ENCODE measurements at places on chromosomes 11 and 22.

- no peak for DNase-seq
Measured at GRCh38 chr22:49833340-49834007, 5.8 kb upstream of the BRD1 start.

GRCh38 chr22:33163815-33164214, 105.6 kb upstream of the SYN3 start:
- DNase-seq: no peak

- DNase-seq: no peak
Measured at GRCh38 chr22:23742505-23743264, 8.2 kb downstream of the ZNF70 start.

DNA sequence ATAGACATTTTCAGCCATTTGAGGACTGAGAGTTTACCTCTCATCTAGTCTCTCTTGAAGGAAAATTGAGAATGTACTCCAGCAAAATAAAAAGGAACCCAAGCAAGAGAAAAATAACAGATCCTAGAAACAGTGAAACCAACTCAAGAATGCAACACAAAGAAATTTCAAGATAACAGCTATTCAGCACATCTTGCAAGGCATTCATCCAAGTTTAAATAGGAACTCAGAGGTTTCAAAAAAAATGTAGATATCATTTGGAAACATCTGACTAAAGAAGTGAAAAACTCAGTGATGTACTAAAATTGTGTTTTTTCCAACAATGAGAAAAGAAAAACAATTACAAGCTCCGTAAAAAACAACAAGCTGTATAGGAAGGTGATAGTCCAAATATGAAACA, 76.4 kb downstream of the TMEM135 start:
- DNase-seq: no peak

- no peak for DNase-seq
Measured at GRCh38 chr22:35192129-35192918, 65.0 kb upstream of the HMGXB4 start.

DNA sequence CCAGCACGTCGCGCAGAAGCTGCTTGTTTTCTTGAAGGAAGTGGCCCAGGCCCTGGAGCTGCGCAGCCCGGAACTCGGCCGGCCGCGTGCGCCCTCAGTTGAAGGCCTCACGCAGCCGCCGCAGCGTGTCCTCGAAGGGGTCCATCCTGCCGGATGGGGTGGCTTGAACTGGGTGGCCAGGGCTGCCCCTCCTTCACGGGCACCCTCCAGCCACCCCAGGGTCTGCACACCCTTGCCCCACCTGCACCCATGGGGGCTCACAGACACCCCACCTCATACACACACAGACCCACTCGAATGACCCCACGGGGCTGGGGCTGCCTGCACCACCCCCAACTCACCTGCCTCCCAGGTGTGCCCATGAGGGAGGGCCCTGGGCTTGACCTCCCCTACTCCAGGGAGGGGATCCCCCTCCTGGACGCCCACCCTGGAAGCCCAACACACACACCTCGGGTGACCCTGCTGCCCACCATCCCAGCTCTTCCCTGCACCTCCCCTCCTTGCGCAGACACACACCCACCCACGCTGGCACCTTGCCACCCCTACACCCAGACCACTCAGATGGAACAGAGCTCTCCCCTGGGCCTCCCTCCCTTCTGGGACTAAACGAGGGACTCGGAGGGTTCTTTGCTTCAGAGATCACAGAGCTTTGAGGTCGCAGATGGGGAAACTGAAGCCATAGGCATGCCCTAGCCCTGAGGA, 6.8 kb downstream of the ALDH3B2 start:
- no peak for DNase-seq

DNA sequence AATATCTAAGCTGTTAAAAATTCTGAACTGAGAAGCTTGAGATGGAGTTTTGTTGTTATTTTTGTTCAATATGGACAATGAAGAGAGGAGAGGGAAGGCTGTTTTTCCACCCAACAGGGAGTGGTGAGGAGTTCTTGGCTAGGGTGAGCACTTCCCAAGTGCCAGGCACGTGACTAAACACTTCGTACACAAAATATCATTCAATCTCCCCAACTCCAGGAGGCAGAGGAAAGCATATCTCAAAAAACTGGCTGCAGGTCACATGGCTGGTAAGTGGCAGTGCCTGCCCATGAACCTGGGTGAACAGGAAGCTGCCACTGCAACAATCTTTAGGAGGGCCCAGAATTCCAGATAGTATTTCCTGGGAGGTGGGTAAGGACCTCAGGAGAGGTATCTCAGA, 11.6 kb downstream of the ELF5 start:
- DNase-seq: no peak

DNA sequence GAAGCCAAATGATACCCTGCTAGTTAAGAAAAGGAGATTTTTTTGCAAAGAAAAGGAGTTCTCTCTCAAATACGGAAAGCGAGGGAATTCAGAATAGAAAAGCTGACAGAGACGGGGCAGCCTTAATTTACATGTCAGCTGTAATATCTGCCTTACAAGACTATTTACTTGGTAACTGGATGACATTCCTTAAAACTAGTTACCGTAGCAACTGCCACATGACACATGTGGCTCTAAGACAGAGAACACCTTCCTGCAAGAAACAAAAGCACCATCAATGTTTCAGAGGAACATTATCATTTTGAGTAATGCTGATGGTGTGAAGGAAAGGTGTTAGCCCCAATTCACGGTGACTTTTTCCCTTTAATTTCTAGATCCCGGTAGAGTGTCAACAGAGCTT, 222.1 kb downstream of the LRRC4C start:
- DNase-seq: no peak

DNA sequence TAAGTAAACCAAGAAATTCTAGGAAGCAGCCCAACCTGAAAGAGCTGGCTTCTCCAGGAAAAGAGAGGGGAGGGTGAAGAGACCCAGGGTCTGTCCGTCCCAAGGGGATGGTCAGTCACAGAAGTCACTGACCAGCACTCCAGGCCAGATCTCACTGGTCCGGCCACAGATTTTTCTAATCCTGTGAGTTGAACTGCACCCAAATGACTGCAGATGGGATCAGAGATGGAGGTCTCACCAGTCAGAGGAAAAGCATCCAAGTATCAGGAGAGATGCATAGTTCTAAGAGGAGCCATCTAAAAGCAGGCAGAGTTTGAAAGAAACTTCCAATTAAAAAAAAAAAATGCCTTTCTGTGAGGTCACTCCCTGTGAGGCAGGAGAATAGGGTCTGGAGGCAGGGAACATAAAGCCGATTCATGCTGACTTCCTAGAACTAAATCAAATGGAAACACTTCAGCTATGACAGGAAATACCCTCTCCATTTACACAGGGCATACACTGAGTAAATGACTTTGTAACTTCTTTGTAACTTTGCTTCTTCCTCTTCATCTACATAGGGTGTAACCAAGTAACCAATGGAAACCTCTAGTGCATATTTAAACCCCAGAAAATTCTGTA, 144.5 kb downstream of the CCDC34 start:
- DNase-seq: peak; percentile 54

GRCh38 chr11:73755670-73756069, 5.2 kb downstream of the RAB6A start:
- no peak for DNase-seq

DNA sequence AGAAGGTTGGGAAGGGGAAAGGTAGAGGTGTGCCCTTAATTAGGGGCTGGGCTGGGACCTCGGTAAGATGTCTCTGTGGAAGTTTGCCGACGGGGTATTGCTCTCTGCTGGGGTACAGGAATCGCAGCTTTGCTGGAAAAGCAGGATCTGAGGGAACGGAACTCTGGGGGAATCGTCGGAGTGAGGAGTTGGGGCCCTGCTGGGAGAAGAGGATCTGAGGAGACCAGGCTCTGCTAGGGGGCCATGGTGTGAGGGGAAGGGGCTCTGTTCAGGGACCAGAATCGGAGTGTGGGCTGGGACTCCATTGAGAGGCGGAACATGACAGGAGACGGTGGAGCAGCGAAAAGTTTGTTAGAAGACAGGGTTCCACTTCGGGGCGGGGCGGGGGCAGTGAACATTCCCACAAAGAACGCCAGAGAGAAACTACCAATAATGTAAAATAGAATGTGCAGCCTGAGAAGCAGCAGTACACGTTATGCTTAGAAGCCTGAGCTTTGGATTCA, 456 bp downstream of the AAMDC start:
- no peak for DNase-seq

- DNase-seq: no peak
Measured at GRCh38 chr22:46357711-46358520, 22.4 kb downstream of the TRMU start.

DNA sequence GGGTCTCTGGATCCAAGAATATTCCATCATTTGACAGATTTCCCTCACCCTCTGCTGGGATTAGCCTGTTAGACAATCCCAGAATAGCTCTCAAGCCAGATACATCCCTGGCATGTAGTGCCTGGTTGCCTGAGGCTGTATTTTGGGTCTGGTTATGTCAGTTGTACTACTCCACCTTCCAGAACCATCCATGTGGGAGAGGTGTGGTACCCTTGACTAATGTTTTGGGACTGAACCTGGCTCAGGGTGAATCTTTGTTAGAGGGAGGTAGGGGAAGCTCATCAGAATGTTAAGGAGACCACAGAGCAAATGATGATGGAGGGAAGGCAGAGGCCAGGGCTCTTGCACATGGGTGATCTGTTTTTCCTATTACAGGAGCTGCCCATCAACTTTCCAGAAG, 5.2 kb downstream of the C11orf52 start:
- DNase-seq: no peak

- DNase-seq: no peak
Measured at GRCh38 chr11:120307476-120307875, 17.6 kb upstream of the TLCD5 start.

DNA sequence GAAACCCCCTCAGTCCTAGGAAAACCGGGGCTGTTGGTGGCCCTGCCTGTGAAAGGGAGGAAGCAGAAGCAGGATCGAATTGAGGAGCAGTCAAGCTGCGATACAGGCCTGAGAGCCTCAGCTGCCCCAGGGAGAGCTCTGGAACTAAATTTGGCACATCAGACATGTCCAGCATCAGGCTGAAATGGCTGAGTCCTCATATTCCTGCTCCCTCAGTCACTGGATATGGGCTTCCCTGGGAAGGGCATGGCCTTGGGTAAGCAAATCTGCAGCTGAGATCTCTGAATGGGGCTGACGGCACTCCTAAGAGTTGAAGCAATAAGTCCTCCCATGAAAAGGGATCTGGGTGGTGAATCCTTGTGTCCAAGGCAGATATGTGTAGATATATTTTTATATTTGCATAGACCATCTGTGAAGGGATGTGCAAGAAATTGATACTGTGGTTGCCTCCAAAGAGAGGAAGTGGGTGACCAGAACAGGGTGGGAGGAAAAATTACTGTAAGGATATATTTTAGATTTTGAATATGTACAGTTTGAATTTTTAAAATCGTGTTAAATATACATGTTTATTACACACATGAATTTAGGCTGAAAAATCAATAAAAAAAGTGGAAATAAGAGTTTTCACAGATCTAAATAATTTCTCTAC, 45.5 kb downstream of the APIP start:
- no peak for DNase-seq

DNA sequence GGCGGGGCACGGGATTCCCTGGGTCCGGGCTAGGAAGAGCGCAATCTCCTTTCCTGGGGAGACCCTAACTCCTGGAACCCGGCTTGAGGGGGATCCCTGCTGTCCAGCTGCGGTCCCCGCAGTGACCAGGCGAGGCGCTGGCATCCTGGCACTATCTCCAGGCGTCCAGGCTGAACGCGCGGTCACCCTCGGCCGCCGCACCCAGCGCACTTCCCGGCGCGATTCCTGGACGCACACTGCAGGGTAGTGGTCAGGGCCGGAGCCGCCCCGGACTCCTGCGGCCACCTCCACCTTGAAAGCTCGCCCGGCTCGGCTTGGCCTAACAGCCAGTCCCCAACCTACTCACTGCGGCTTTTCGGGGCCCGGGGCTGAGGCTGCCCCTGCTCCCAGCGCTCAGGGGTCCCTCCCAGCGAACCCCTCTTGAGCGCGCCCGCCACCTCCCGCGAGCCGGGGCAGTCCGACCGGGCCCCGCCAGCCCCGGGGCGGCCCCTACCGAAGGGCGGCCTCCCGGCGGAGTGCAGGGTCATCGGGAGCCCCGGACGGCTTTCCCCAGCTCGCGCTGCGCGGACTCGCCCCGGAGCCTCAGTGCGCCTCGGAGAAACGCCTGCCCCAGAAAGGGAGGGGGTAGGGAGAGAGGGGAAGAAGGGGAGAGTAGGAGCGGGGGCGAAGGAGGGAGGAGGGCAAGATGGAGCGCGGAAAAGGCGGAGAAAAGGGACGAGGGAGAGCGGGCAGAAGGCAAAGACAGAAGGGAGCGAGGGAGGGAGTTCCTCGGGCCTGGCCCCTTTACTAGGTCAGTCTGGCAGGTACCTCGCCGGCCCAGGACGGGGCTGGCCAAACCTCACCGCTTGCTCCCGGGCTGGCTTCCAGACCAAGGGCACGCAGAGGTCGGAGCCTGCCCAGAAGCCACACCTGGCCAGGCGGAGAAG, 1.0 kb downstream of the POU2AF3 start:
- DNase-seq: no peak

DNA sequence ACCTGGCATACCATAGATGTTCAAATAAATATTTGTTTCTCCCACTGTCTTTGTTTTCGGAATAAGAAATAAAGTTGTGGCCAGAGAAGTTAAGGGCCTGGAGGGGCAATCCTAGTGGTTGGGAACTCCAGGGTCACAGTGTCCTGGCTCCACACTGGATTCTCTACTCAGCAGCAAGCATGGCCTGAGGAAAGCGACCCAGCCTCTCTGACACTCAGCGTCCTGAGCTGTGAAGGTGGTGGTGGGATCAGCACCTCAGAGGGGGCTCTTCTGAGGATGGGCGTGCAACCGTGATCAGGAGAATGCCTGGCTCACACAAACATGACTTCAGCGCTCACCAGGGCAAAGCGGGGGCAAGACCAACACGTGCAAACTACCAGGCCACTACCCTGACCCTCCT, 59.9 kb downstream of the LARGE1 start:
- no peak for DNase-seq

DNA sequence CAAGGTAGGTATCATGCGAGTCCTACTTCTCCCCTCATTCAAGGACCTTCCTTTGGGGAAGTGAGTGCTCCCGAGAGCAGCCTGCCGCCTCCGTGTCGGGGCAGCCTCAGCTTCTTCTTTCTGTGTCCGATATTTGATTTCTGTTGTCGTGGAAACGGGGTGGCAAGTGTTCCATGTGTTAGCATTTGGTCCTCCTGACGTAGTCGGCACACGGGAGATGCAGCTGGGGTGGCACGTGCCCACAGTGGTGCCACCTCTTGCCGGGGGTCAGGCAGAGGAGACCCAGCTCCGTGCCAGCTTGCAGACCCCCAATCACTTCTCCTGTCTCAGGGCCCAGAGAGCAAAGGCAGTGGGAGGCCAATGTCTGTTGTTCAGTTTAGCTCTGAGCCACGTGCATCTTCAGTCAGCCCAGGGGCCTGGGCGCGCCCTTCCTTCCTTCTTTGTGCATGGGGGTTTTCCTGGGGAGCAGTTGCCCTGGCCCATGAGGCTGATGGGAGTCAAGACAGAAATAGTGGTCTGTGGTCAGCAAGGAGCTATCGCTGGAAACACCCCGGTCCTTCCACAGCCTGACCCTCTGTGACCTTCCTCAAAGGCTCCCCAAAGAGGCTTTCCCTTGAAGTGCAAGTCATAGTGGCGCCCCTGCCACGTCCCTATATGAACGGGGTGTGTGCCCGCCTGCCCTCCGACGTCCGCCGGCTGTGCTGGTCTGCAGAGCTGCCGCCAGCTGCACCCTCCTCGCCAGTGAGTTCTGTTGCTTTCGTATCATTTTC, 44.5 kb downstream of the PARVB start:
- peak; percentile 28 for DNase-seq

GRCh38 chr11:128450882-128451651, 136.3 kb downstream of the ETS1 start:
- no peak for DNase-seq
